ENCODE measurements at places on chromosomes 12 and 14.

DNA sequence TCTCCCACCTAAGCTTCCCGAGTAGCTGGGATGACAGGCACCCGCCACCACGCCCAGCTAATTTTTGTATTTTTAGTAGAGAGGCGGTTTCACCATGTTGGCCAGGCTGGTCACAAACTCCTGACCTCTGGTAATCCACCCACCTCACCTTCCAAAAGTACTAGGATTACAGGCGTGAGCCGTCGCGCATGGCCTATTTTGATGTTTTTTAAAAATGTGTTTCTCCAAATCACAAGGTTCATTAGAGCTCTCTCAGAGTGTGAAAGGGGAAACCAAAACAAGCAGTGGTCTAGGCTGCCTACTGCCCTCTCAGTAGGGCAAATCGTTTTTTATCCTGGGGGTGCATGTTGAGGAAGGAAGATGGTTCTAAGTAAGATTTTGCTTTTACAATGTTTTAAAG is 211.5 kb downstream of the PIK3C2G start:
- no peak for DNase-seq

- no peak for DNase-seq
Measured at GRCh38 chr14:92575061-92575747, 61.6 kb downstream of the RIN3 start.

DNA sequence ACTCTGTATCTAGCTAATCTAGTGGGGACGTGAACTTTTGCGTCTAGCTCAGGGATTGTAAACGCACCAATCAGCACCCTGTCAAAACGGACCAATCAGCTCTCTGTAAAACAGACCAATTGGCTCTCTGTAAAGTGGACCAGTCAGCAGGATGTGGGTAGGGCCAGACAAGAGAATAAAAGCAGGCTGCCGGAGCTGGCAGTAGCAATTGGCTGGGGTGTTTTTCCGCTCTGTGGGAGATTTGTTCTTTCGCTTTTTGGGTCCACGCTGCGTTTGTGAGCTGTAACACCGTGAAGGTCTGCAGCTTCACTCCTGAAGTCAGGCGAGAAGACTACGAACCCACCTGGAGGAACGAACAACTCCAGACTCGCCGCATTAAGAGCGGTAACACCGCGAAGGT is 76.5 kb downstream of the SPRING1 start:
- no peak for DNase-seq

- DNase-seq: no peak
Measured at GRCh38 chr12:2457215-2457932, 337.4 kb upstream of the FKBP4 start.

DNA sequence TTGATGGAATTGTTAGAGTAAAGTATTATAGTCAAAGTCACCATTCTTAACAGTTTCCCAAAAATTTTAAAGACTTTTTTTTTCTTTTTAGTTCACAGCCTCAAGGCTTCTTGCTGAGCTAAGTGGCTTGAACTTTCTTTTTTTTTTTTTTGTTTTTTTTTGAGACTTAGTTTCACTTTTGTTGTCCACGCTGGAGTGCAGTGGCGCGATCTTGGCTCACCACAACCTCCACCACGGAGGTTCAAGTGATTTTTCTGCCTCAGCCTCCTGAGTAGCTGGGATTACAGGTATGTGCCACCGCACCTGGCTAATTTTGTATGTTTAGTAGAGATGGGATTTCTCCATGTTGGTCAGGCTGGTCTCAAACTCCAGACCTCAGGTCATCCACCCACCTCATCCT is 92.8 kb downstream of the SETD3 start:
- no peak for DNase-seq

GRCh38 chr12:122813310-122813713 is 21.9 kb upstream of the HIP1R start:
- DNase-seq: no peak

DNA sequence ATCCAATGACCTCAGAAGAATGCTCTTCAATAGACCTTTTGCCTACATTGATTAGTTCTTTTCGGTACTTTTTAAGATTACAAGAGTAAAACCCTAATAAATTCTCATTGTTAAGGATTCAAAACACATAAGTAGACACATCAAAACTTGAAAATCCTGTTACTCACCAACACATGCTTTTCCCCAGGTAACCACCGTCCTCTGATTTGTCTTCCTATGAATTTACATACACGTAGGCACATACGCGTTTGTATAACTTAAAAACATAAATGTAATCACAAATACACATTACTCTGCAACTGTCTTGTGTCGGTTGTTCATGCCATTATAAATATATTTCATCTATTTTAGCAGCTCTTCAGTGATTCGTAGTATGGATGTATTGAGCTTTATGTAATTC is 910 bp upstream of the WASHC4 start:
- peak; percentile 64 for DNase-seq

- peak; percentile 91 for DNase-seq
Measured at GRCh38 chr14:55869397-55870049, 248.7 kb upstream of the PELI2 start.

DNA sequence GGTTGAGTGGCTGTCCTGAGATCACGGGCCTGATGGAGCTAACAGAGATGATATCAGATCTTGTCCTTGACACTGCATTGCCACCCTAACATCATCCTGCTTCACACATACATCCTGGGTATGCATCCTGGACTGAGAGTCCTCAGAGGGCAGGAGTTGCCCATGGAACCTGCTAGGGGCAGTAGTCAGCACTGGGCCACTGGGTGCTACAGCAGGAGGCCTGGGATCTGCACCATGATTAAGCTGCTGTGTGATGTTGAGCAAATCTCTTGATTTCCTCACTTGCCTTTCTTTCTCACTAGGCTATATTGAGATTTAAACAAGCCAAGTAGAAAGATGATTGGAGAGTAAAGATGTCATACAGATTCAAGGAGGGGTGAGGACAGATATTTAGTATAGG is 22.1 kb upstream of the EIF4B start:
- no peak for DNase-seq

GRCh38 chr12:27907766-27908165 is 64.8 kb downstream of the PTHLH start:
- DNase-seq: peak; percentile 42

DNA sequence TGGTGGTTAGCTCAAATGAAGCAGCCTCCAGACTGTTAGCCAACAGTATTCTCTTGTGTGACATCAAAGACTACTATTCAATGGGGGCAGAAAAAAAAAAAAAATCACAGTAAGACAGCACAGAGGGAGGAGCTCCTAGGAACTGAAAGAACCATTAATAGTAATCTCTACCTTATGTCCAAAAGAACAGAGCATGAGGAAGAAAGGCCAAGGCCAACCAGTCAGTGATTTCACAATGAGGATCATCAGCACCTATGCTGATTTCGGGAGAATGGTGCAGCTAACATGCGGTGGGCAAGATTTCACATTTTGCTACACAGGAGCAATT is 66.3 kb upstream of the SOX5 start:
- no peak for DNase-seq

GRCh38 chr14:75132382-75133086 is 5.7 kb upstream of the NEK9 start:
- DNase-seq: peak; percentile 69

- no peak for DNase-seq
Measured at GRCh38 chr12:52965337-52965731, 16.4 kb downstream of the KRT18 start.

GRCh38 chr12:68270358-68270757 is 17.0 kb upstream of the IL22 start:
- DNase-seq: no peak

DNA sequence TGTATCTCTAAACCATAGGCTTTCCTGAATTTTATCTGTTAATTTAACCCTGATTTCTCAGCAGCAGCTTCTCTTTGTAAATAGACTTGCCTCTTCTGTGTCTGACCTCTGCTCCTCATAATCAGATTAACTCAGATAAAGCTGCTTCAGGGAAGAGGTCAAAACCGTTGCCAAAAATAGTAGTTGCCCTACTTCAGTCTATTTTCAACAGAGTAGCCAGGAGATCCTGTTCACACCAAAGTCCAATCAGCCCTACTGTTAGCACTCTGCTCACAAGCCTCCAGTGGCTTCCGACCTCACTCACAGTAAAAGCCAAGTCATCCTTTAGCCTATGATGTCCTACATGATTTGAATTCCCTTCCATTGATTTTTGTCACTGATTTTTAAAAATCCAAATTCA is 258.4 kb downstream of the PPFIA2 start:
- no peak for DNase-seq

- peak; percentile 61 for DNase-seq
Measured at GRCh38 chr14:70919774-70920173, 12.5 kb downstream of the PCNX1 start.

GRCh38 chr12:130966443-130967030 is 12.8 kb downstream of the ADGRD1 start:
- no peak for DNase-seq

DNA sequence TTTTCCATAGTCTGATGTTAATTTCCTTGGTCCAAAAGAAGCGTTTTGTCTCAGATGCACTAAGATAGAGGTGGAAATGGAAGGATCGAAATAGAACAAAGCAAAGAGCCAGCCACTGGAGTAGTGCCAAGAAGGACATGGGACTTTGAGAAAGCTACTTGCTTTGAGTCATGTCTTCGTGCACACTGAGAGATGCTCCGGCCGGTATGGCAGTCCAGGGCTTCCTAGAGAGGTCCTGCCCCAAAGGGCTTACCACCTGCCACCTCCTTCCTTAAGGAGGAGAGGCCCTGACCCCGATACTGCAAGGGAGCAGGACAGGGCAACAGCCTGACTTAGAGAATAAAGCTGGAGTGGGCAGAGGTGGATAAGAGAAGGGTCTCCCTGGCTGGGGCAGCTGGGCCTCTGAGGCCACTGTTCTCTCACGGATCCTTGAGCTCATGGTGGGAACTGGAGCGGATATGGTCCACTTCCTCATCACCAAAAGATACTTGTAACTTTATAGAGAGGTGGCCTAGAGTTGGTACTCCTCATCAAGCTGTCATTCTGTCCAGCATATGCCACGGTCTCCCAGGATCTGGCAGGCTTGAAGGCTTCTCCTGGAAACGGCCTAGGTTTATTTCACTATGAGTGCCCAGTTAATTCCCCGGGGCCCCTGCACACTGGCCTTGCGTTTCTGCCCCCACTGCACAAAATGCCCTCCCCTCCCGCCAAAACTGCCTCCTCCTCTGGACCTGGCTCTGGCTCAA is 57.4 kb downstream of the FOXN3 start:
- no peak for DNase-seq

DNA sequence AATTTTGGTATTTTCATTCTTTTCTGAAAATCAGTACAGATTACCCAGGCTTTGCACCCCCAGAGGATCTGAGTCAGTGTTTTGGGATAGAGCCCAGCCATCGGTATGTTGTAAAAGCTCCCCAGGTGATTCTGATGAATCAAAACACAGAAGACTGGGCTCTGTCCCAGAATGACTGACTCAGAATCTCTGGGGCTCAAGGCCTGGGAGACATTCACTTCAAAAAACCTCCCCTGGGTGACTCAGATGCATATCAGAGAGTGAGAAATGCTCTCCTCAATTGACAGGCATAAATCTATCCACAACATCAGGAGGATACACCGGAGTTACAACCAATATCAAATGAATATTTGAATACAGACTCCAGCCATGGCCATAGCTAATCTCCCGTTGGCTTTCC is 32.6 kb downstream of the SLC35F4 start:
- peak; percentile 98 for DNase-seq
